T-helper 1 cell (primary cell): ENCODE measurements at places on chromosomes 16 and 17.

DNA sequence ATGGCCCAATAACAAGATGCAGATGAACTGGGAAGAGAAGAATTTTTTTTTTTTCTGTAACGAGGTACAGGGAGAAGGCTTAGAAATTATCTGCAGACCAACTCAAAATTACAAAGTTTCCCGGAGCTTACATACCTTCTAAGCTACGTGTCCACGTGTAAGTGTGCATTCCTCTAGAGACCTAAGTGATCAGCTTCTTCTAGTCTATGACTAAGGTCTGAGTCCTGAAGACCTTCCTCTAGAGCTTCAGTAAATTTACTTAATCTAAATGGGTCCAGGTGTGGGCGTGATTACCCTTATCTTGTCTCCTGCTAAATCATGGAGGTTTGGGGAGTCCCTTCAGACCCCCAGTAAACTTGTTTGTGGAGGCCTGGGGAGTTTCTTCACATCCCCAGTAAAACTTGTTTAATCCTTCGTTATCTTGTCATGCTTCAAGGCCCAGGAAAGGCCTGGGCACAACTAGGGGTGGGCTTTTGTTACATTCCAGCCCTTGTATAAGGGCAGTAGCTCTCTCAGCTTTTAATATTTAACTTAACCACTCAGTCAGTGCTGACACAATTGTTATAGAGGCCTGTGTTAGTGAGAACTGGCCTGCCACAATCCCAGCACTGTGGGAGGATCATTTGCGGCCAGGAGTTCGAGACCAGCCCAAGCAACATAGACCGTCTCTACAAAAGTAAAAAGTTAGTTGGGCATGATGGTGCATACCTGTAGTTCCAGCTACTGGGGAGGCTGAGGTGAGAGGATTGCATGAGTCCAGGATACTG is 342.3 kb downstream of the SNX29 start:
- DNase-seq: no peak

DNA sequence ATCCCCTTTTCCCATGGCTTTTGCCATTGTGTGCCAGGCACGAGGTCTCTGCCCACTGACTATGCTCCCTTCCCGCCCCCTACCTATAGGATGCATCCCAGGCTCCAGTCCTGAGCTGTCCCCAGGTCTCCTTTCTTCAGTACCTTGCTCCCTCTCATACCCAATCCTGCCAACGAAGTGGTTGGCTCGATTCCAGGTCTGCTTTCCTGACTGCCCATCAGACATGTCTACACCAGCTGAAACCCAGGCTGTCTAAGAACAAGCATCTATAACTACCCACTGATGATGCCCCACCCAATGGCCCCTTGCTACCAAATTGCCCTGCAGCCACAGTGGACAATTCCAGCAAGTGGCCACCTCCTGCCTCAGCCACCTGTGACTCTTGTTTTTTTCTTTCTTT is 479.1 kb downstream of the SOX9 start:
- DNase-seq: no peak

GRCh38 chr17:2212400-2212981 is 91.1 kb downstream of the SMG6 start:
- no peak for DNase-seq

DNA sequence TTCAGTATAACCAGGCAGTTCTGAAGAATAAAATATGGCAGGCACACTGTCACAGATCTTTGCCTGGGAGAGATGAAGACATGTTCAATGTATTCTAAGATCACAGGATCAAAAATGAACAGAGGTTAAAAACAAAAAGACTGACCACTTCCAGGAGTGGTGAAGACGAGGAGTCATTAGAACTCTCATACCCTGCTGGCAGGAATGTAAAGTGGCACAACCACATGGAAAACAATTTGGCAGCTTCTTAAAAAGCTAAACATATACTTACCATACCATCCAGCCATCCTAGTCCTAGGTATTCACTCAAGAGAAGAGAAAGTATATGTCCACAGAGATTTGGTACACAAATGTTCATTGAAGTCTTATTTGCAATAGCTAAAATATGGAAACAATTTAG is 406.3 kb downstream of the NPIPA8 start:
- no peak for DNase-seq

DNA sequence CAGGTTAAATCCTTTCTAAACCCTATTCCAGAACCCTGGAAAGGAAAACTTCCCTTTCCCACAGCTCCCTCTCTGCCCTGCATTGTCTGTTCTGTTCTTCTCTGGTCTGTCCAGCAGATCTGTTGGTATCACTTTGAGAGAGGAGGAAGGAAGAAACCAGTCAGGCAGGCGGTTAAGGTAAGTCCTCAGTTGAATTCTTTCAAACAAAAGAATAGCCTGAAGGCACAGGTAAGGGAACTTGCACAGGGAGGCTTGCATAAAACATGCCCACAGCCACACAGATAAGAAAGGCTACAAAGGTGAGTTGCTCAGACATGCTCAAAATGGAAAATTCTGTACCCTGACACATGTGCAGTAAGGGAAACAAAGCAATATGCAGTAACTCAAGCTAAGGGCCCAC is 595.7 kb upstream of the CDH5 start:
- DNase-seq: no peak

DNA sequence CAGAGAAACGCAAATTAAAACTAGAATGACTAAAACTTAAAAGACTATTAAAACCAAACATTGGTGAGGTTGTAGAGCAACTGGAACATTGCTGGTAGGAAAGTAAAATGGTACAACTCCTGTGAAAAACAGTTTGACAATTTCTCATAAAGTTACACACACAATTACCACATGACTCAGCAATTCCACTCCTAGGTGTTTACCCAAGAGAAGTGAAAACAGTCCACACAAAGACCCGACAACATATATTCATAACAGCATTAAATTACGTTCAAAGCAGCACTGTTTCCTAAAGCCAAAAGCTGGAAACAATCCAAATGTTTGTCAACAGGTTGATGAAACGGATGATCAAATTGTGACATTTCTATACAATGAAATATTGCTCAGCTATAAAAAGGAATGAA is 26.5 kb upstream of the ALOX12 start:
- no peak for DNase-seq

DNA sequence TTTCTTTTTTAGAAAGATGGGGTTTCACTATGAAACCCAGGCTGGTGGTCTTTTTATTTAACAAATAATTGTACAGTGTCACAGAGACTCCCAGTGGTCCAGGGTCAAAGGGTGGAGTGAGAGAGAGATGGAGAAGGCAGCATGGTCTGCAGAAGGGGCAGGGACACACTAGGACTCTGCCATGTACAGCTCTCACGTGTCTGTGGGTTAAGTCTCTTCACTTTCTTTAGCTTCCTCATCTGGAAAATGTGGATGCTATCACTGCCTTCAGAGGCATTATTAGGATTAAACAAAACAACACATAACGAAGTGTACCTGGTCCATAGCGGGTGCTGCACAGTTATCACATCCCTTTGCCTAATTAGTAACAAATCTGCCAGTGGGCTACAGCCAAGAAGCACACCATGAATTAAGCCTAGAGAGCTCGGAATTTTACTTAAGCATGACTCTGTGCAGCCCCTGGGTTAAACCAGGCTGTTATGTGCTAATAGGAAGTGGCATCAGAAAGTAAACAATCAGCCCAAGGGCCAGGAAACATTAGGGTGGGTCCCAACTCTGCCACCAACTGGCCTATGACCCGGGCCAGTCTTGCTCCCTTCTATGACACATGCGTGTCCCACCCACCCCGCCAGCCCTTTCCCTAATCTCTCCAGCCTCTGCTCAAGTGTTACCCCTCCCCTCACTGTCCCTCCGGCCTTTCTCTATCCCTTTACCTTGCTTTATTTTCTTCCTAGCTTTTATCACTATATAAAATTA is 13.9 kb downstream of the TOP3A start:
- DNase-seq: no peak

DNA sequence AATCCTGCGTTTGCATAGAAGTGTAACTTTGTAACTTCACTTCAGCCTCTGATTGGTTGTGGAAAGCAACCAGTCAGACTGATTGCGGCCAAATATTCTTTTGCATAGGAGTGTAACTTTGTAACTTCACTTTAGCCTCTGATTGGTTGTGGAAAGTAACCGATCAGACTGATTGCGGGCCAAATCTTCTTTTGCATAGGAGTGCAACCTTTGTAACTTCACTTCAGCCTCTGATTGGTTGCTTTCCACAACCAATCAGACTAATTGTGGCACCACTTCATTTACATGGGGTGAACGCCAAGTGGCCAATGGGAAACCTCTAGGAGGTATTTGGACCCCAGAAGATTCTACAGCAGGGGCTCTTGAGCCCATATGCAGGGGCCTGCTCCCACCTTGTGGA is 1.8 kb upstream of the TMEM98 start:
- no peak for DNase-seq

GRCh38 chr16:85389679-85390470 is 223.2 kb upstream of the GSE1 start:
- DNase-seq: no peak

DNA sequence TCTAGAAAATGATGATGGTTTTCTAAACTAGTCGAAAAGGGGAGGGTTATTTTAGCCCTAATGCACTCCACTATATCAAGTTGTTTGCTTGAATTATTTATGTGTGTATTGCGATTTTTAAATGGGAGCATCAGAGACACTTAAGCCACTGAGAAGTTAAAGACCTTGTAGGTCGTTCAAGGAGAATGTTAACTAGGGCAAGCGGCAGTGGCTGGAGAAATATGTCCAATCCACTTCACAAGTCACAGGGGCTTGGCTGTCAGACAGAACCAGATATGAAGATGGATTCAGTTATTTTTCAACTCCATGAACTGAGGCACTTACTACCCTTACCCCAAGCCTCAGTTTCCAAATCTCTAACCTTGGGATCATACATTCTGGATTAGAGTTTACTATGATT is 702.0 kb downstream of the CDH11 start:
- no peak for DNase-seq

- DNase-seq: no peak
These were observed 259.8 kb downstream of the CPPED1 start for GRCh38 chr16:12543700-12544476.

- DNase-seq: no peak
These were observed 1067.9 kb upstream of the EEF2KMT start for GRCh38 chr16:6165330-6165979.
